ENCODE measurements at places on chromosomes 6 and 20. TPM values are rescaled to one million over a fixed set of nuclear protein-coding genes. Genes with fewer than 3 reads are reported as not detected.

- no peak for DNase-seq
Measured at GRCh38 chr6:56685102-56685733, 42.5 kb upstream of the DST start.

GRCh38 chr6:33418690-33419291 is 884 bp upstream of the CUTA start:
- DNase-seq, result peak; percentile 21

DNA sequence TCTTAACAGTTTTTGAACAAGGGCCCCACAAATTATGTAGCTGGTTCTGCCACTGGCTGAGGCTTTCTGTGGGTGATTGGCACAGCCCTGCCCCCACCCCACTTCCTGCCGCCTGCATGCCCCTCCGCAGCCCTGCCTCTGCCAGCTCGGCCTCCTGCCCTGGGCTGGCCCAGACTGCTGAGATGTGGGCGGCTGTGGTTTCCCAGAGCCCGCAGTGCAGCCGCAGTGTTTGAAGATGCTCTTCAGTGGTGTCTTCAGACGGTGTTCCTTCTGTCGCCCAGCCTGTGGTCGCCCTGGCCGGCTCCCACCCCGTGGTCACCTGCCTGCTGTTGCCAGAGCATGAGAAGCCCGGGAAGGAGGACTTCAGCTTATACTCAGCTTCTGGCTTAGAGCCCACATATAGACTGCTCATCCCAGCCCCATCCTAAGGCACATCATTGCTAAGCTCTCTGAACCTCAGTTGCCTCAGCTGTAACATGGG is 154.3 kb downstream of the VEGFA start:
- DNase-seq, result no peak

DNA sequence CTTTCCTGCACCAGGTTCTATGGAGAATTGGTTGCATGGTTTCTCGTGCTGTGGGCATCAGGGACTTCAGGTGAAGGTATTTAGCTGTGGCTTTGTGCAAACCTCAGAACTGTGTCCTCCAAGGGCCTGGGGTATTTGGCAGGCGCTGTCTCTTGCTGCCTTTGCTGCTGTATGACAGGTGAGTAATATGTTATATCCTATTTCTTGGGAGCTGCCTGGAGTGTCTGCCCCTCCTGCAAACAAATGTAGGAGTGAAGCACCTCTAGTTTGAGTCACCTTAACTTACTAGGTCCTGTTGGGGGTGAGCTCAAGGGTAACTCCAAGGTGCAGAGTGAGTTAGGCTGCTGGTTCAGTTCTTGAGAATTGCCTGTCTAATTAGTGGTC is 177.7 kb upstream of the RNF24 start:
- DNase-seq, result no peak

DNA sequence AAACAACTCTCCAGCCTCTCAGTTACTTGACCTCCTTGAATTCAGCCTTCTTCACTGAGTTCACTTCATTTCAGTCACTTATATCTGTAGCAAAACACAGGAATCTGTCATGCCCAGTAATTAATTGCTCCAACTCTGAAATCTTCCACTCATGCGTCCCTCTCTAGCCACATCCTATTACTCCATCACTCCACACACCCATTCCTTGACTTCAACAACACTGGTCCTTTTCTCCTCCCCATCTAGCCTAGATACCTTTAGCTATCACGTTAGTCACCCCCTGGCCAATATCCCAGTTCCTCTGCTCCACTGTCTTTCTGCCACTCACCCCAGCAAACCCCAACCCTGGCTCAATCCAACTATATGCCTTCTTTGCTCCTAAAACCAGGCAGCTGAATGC is 7.7 kb downstream of the ZHX3 start:
- no peak for DNase-seq

- DNase-seq, result peak; percentile 64
Measured at GRCh38 chr6:22828179-22829062, 259.1 kb downstream of the HDGFL1 start.

DNA sequence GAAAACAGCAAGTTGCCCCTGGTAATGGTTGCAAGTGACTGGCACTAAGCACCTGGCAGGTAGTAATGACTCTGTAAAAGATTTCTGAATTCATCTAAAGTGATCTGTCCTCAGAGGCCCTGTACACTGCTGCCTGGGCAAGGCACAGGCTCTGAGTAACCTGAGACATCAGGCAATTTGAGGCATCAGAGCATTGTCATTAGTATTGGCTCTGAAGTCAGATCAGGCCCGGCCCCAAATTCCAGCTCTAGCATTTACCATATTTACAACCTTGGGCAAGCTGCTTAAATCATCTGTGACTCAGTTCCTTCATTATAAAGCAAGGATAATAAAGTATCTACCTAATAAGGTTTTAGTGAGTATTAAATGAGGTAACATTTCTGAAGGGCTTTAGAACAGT is 17.3 kb upstream of the TENT5A start:
- DNase-seq, result no peak

DNA sequence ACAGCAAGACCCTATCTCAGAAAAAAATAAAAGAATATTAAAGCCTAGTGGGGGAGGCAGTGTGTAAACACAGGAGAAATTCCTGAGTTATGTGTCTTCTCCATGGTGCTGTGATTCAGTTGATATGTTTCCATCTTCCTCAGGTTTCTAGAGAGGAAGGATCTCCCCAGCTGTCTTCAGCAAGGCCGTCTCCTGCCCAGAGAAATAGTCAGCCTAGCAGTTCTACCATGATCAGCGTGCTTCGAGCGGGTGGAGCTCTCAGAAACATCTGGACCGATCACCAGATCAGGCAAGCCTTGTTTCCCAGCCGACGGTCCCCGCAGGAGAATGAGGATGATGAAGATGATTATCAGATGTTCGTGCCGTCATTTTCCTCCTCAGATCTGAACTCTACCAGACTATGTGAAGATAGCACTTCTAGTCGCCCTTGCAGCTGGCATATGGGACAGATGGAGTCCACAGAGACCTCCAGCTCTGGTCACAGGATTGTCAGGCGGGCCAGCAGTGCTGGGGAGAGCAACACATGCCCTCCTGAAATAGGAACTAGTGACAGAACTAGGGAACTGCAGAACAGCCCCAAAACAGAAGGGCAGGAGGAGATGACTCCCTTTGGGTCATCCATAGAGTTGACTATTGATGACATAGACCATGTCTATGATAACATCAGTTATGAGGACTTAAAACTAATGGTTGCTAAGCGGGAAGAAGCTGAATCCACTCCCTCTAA is 34.9 kb upstream of the MTHFD1L start:
- no peak for DNase-seq

DNA sequence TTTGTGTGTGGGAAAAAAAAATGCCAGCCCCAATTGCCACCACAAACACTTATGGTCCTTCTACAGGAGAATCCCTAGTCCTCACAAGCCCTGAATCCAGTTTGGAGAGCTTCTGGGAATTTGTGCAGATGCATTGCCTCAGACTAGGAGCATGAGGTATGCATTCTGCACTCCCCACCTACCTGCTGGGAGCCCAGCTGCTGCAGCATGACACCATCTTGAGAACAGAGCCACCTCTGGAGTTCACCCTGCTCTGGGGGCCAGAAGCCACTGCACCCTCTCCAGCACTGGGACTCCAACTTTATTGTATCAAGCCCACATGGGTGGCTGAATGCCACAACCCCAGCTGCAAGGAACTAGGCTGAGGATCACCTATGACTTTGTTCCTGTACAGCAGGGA is 568.5 kb upstream of the ID4 start:
- DNase-seq, result no peak

DNA sequence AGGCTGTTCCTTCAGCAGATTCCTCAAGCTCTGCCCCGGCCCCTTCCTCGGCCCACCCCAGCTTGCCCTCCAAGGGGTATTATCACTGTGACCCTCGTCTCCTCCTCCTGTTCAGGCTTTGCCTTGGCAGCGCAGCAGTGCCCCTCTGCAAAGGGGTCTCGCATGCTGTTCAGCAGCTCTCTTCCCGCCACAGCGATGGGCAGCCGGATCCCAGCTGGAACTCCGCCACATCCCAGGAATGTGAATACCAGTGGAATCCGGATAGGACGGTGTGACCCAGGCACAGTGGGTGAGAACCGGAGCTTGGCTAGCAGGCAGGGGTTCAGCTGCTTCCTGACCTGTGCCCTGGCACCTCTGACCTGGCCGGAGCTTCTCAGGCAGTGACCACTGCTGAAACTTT is 52.9 kb downstream of the RNASET2 start:
- no peak for DNase-seq

DNA sequence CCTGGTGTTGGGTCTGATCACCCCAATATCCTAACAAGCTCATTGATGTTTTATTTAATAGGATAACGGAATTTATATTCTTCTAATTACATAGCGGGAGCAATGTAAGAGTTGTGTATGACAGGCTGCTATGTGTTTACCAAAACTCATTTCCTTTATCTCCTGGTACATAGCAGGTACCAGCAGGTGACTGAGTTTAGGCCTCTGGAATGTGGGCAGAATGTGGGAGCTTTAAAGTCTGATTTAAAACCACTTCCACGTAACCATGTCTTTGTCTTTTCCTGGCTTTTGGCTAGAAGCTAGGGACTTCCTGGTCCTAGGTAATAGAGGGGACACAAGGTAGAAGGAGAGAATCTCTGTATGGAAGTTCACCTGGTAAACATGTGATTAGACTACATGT is 504.6 kb upstream of the SYNCRIP start:
- no peak for DNase-seq

DNA sequence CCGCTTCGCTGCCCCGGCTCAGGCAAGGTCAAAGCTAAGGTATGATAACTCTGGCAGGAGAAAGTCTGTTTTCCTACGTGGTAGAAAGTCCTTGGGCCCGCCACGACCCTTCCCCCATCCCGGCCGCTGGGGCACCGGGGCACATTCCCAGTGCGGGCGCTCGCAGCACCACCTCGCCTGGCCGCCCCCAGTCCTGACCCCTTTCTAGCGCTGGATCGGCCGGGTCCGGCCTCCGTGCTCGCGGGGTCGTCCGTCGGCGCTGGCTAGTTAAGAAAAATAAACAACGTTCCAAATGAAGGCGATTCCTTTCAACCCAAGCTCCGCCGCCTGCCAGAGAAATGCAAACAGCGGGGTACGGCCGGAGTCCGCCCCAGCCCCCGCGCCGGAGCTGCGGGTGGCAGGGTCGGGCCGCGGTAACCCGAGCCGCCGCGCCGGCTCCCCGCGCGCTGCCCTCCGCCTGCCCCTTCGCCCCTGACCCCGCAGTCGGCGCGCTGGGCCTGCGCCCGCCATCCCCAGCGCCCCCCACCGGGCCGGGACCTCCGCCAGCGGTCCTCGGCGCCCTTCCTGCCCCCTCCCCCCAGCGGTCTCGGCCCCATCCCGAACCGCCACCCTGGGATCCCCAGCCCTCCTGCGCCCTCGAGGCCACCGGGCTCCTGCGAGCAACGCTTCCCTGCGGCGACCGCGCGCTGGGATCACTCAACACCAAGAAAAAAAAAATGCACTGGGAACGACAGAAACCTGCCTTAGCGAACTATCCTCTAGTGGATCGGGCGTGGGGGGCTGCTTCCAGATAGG is 37.6 kb downstream of the NCR2 start:
- DNase-seq, result no peak

- DNase-seq, result peak; percentile 39
Measured at GRCh38 chr6:55528624-55529023, 50.4 kb downstream of the HMGCLL1 start.

The SNAP91 gene
- not detected for total RNA-seq

The FILIP1 gene
- 0.08 TPM for total RNA-seq

The FLRT3 gene
- total RNA-seq, result 5.3 TPM

The KIF13A gene
- 13.3 TPM for total RNA-seq
